Fibroblast of skin of back (primary cell): ENCODE measurements at places on chromosomes 16 and 17.

DNA sequence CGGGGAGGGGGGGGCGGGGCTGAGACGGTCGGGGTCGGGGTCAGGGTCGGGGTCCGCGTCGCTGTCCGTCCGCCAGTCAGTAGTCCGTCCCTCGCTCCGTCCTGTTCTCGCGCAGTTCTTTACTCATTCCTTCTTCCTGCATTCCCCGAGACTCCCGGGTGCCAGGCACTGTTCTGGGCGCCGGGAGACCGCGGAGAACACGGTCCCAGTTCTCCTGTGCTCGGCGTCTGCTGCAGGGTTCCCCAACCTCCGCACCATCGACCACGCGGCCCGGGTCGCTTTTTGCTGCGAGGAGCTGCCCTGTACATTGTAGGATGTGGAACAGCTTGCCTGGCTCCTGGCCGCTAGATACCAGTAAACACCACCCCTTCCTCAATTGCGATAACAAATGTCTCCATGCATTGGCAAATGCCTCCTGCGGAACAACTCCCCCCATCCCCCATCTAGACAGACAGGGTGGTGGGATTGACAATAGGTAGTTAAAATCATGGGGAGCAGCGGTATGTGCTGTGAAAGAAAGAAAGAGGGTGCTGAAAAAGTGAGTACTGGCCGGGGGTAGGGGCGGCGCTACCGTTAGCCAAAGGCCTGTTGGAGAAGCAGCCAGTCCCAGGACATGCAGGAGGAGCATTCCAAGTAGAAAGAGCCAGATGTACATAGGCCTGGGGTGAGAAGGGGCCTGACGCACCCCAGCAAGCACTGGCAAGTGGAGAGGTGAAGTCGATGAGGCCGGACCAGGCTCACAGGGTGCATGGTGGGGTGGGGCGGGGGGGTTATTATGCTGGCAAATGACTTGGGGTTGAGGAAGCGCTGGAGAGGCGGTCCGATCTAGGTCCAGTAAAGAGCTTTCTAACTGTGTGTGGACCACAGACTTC lies 631 bp downstream of the TRAF7 start:
- DNase-seq: peak; percentile 46

GRCh38 chr17:8924595-8924994 lies 40.9 kb downstream of the PIK3R5 start:
- no peak for DNase-seq

DNA sequence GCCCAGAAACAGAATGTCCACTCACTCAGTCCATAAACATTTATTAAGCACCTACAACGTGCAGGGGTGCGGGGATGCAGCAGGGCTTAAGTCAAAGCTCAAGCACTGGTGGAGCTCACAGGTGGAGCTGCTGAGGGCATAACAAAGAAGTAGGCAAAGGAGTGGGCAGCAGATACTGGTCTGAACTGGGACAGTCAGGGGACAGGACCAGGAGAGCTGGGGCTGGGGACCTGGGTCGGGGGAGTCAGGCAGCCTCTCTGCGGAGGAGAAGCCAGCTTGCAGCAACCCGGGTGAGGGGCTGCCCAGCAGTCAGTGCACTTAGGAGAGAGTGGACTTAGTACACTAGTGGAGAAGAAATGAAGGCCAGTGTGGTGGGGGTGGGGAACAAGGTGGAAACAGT lies 10.0 kb upstream of the TNFRSF13B start:
- DNase-seq: no peak

GRCh38 chr16:68722119-68723024 lies 14.7 kb upstream of the CDH1 start:
- no peak for DNase-seq

DNA sequence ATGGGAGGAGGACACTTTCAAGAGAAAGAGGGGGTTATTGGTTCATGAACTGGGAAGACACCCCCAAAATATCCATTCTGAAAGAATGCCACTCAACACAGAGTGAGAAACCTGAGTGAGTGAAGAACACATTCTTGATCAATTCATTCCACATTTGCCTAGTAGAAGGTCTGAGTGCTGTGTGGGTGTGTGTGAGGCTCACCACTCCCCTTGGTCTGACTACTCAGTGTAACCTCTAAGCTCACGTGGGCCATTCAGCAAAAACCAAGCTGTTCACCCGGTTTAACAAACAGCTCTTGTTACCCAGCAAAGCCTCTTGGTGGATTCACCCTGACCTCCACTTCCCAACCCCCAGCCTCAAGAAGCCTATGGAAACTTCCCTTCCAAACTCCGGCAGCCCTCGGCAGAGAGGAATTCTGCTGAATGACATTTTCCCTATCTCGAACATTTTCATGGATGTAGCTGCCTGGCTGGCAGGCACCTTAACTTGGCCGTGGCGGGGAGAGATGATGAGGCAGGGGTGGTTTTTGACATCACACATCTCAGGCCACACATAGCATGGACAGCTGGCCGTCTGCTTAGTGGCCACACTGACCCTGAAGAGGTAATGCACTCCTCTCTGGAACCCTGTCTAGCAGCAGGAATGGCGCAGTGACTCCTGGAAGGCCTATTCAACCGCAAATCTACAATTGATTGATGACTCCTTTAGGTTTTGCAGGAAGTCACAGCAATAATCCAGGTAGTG lies 11.6 kb downstream of the ST6GALNAC1 start:
- DNase-seq: no peak
